ENCODE measurements at places on chromosomes 11 and 22.

DNA sequence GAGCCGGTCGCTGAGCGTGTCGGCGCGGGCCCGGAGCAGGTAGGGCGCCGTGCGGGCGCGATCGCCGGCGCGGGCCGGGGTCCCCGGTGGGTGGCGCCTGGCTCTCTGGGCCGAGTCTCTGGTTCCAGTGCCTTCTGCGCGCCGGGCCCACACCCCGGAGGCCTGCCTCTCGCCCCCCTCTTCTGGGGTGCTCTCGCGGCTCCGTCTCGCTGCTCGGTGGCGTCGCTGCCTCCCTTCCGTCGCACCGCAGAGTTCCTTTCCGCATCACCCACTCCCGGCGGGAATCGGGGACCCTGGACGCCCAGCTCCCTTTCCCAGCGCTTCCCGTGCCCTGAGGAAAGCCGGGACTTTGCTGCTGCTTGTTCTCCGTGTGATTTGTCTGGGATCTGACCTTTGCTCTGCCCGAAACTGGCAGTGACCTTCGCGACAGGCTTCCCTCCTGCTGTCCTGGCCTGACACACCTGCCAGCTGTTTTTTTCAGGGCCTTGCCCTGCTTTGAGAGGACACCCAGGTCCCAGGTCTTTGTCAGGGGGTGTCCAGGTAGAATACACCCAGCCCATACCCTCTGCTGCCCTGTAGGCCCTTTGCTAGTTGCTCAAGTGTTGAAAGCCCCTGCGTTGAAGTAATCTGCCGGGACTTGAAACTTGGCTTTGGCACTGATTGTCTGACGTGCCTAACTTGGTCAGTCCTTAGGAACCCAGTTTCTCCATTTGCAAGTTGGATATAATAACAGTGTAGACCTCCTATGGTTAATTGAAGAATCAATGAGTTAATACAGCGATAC lies 711 bp downstream of the FDX1 start:
- no peak for DNase-seq

DNA sequence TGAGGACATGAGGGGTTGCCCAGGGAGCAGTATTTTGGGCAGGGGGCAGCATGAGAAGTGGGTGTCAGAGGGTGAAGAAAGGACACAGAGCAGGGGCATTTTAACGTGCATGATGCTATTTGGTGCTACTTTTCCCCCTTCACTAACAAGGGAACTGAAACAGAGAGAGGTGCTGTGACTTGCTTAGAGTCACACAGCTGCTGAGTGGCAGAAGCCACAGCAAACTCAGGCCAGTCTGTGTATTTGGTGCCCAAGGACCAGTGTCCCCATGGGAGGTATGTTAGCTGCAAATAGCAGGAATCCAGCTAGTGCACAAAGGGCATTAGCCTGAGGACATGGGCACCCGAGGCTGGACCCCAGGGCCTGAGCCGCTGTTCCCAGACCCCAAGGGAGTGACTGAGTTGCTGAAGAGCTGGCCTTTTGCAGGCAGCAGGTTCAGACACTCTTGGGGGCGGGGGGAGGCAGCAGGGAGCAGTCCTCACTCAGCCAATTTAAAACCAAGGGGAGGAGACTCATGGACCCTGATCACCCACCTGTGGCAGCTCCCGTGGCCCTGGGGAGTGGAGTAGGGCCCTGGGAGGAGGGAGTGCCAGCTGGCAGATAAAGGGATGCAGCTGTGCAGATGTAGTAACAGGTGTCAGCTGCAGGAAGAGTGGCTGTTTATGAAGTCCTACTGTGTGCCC lies 14.6 kb downstream of the PARVG start:
- DNase-seq = no peak

DNA sequence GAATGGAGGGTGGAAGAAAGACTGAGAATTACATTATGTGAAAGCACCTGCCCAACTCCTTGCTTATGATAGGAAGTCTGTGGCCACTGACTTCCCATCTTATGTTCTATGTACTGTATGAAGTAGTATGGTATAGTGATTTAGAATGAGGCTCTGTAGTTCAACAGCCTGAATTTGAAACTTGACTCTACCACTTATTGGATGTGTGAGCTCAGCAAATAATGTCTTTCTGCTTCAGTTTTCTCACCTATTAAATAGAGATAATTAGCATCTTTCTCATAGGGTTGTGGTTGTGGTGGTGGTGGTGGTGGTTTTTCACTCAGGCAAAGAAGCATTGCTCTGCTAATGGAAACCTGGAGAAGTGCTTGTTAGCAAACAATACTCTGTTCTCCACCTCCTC lies 121.6 kb downstream of the PAX6 start:
- DNase-seq = no peak

DNA sequence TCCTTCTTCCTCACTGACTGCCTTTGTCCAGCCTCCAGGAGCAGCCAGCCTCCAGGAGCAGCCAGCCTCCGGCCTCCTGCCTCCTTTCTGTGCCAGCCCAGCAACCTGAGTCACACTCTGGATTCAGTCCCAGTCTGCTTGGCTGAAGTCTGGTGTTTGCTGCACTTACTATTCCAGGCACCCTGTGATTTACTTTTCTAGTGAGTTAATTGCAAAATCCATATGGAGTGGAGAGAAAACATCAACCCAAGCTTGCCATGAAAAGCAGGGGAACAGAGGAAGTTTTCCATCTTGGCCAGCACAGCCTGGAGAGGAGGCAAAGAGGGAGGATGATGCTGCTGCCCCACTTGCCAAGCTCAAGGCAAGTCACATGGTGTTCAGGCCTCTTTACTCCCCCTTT lies 400.5 kb downstream of the TENM4 start:
- no peak for DNase-seq

- DNase-seq = no peak
These were observed 2.0 kb upstream of the KRTAP5-10 start for GRCh38 chr11:71563406-71563805.

DNA sequence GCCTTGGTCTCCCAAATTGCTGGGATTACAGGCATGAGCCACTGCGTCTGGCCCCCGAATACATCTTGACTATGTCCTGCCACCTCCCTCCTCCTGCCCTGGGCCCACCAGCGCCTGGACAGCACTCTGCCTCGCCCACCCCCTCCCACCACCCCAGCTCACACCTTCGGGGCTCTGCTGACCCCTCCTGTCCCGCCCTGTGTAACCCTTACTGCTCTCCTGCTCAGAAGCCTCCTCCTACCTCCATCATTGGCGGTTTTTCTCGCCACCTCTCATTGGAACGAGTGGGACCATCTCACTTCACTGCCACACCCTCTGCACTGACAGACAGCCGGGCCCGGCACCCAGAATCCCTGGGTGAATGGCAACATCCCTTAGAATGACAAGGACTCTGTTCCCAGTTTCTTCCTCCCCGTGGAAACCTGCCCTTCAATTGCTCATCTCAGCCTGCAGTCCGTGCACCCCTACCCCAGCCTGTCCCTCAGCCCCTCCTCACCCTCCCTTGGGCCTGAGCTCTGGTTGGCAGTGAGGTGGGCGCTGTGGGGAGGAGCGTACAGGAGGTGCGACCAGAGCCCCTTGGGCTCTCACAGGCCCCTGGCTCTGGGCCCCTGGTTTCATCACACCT lies 32.2 kb downstream of the LRRC74B start:
- no peak for DNase-seq

DNA sequence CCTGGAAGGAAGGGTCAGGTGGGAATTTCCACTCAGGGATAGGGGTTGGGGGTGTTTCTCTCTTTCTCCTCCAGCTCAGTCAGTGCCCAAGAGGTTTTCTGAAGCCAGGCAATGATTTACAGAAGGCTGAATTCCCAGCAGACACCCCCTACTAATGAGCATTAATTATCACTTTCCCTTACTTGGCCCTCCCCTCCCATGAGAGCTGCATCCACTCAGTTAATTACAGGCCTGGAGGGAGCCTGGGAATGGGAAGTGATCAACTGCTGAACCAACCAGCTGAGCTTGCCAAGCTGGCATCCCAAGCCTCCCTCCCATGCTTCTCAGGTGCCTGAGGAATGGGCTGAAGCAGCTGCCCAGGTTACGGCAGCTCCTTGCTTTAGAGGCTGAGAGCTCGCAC lies 992 bp downstream of the LGALS12 start:
- DNase-seq = no peak

GRCh38 chr22:17997456-17997855 lies 26.9 kb downstream of the MICAL3 start:
- DNase-seq = no peak

- no peak for DNase-seq
These were observed 933 bp downstream of the BRSK2 start for GRCh38 chr11:1390569-1391164.

DNA sequence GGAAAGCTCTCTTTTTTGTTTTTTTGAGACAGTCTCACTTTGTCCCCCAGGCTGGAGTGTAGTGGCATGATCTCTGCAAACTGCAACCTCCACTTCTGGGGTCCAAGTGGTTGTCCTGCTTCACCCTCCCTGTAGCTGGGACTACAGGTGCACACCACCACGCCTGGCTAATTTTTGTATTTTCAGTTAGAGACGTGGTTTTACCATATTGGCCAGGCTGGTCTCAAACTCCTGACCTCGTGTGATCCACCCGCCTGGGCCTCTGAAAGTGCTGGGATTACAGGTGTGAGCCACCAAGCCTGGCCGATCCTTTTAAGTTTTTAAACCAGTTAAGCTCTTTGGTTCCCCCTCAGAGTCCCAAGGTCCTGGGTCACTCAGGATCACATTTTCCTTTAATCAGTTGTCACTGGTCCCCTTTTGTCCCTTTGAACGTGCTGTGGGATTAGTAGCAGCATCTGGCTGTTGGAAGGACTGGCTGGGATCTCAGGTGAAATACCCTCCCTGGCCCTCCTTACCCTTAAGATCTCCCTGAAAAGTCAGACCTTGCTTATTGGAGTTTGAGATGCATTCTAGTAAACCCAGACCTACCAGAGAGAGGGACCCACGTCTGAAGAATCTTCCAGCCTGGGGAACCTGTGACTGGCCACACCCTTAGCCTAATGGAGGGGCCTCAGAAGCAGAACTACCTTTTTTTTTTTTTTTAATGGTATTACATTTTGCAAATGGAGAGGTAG lies 8.1 kb downstream of the MALAT1 start:
- DNase-seq = peak; percentile 88

DNA sequence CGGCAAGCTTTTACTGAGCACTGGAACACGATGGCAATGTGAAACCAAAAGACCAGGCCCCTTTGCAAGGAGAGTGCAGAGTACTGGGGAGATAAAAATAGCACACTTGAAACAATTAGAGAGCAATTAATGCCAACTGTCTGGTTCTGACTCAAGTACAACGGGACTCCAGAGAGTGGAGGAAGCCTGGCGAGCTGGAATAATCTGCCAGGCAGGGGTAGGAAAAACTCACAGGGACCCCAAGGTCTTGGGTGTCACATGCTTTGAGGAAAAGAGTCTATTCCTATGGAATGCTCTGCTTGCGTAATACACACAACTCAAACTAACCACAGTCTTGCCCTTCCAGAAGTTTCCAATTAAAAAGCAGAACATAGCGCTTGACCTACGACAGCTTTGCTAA lies 113.0 kb upstream of the CLMP start:
- no peak for DNase-seq

GRCh38 chr11:71190551-71190950 lies 61.8 kb downstream of the SHANK2 start:
- DNase-seq = no peak

DNA sequence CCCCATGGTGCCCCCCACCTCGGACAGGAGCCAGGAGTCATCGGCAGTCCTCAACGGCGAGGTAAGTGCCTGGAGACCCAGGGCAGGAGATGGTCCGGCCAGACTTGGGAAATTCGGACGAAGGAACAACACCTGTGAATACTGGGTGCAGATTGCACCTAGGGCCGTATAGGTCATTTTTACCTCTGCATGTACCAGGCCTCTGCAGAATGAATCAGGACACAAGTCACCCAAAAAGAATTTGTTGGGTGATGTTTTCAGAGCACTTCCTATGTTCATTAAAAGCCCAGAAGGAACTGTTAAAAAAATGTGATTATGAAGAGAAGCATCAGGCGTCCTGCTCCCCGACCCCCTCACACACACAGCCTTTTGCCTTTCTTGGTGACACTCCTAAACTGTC lies 93.9 kb downstream of the C11orf91 start:
- DNase-seq = no peak

DNA sequence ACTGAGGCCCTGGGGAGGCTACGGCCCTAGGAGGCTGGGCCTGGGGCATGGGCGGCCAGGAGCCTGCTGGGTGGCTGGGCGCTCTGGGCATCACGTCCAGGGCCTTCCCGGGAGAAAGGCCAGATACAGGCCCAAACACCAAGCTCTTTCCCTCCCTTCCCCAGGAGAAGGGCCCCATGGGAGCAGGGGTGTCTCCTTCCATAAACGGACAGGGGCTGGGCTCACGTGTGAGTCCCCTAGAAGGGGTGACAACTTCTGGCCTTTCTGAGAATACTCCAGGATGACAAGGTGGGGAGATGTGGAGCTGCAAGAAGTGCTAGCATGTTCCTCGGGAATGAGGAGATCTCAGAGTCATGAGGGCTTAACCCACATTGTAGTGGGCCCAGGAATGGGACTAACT lies 19.5 kb upstream of the SYT8 start:
- DNase-seq = no peak

DNA sequence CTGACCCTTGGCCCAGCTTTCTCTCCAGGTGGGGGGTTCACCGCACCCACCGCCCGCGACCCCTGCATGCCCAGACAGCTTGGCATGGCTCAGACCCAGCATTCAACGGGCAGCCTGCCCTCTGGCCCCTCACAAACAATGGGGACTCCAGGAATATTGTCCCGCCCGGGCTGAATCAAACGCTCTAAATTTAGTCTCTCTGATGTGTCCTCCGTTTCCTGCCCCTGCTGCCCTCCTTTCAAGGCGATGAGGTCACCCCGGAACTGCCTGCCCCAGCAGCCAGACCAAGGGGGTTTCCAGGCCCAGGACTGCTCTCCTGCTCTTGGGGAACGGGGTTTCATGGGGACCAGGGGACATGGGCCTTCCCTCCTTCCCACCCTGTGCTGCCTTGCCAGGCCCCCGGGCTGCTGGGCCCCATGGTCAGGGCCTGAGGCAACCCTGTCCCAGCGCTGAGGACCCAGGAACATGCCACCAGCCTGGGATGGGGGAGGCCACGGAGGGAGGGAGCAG lies 10.1 kb upstream of the PDGFB start:
- DNase-seq = no peak

GRCh38 chr22:40383905-40384304 lies 13.5 kb downstream of the SGSM3 start:
- no peak for DNase-seq

DNA sequence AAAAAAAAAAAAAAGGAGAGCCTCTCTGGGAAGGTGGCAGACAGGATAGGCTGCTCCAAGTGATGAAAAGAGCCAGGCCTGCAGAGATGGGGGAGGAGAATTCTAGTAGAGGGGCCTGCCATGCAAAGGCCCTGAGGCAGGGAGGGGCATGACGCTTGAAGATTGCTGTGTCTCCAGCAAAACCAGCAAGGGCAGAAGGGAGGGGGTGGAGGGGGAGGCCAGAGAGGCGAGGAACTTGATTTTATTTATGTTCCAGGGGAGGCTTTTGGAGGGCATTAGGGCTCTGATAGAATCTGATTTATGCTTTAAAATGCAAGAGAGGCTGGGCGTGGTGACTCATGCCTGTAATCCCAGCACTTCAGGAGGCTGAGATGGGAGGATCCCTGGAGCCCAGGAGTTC lies 16.7 kb upstream of the PACSIN2 start:
- DNase-seq = no peak

- DNase-seq = no peak
These were observed 5.6 kb upstream of the EEF1G start for GRCh38 chr11:62579252-62579651.

GRCh38 chr11:4039011-4039410 lies 55.6 kb upstream of the RRM1 start:
- DNase-seq = no peak

All from GM12864 (cell line).